ENCODE measurements at places on chromosomes 2 and 18.

- no peak for DNase-seq
These were observed 403.8 kb downstream of the DCDC2C start for GRCh38 chr2:4107179-4107578.

GRCh38 chr18:36572135-36572856, 256.5 kb downstream of the TPGS2 start:
- no peak for DNase-seq

GRCh38 chr2:74789271-74789670, 44.7 kb upstream of the HK2 start:
- no peak for DNase-seq

GRCh38 chr18:23758281-23758680, 69.0 kb downstream of the LAMA3 start:
- no peak for DNase-seq

- no peak for DNase-seq
These were observed 8.4 kb downstream of the SANBR start for GRCh38 chr2:61074100-61074499.

GRCh38 chr2:217939220-217939619, 63.6 kb downstream of the TNS1 start:
- no peak for DNase-seq

DNA sequence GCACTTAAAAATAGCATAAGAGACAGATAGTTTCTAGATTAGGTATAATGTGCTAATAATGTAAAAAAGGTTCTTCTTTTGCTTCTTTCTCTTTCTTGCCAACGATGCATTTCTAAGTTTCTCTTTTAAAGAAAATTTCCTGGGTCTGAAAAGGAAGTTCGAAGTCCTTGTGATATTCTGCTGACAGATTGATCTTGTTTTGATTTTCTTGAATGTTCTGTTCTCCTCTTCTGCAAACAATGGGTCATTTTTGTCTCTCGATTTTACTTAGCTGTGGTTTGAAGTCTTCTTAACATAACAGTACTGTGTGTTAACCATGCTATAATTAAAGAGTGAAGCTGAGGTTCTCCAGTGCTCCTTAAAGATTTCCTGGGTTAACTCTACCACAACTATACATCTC, 61.1 kb upstream of the ACYP2 start:
- no peak for DNase-seq

GRCh38 chr18:631560-631959, 25.9 kb upstream of the TYMS start:
- DNase-seq = no peak

GRCh38 chr2:119723186-119723585, 36.5 kb upstream of the PTPN4 start:
- DNase-seq = no peak

DNA sequence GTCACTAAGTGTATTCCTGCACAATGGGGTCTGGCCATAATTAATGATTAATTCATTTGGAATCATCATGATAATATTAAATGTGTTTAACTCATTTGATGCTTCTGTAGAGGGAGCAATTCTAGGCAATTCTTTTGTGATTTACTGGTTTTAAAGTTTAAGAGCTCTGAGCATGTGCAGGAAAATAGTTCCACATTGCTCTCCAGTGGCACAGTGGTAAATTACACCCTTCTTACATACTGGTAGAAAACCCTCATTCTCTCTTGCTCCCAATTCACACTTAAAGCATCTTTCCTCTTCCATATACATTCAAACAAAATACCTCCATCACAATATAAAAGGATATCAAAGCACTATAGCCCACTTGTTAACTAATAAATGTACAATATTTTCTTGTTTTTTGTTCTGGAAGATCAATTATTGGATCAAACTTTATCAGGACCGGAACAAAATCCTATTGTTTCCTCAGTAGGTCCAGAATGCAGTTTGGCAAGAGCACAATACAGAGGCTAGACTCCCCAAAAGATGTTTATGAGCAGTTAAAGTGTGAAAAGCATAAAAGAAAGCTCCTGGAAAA, 844.3 kb downstream of the MBD2 start:
- peak; percentile 48 for DNase-seq

DNA sequence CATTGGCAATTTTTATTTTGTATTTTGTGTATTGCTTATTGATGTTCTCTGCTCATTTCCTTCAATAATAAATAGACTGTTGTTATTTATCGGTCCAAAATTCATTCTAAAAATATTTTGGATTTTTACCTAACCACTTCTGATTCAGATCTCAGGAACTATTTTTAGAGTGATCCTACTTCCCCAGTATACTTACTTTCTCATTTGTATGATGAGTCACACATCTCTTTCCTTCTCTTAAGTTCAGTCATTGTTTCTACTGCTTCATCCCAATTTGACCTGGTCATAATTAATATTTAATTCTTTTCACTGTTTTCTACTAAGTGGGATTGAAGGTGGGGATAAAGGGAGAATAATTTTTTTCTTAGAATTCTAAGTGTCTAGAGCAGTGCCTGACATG, 75.1 kb downstream of the AGPS start:
- no peak for DNase-seq

GRCh38 chr2:207131594-207131993, 34.2 kb downstream of the KLF7 start:
- no peak for DNase-seq

DNA sequence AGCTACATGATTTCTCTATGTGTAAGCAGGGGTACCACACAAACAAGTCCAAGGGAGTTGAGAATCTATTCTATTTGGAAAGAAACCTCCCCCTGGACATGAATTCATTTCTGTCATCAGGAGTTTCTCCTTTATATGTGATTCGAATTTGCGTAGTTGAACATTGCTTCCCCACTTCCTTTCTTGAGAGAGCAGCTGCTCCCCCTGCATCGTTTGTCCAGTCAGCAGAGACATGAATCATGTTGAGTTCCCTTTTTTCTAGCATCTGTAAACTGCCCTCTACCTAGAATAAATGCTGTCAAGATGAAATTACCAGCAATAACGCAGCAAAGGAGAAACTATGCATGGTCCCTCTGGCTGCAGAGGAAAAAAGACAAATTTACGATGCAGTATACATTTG, 73.8 kb downstream of the KIF5C start:
- no peak for DNase-seq

- no peak for DNase-seq
These were observed 56.2 kb downstream of the EMILIN2 start for GRCh38 chr18:2903006-2903405.

- DNase-seq = no peak
These were observed 422.3 kb upstream of the CELF4 start for GRCh38 chr18:37987901-37988300.

GRCh38 chr18:9177031-9177430, 40.5 kb downstream of the ANKRD12 start:
- no peak for DNase-seq

DNA sequence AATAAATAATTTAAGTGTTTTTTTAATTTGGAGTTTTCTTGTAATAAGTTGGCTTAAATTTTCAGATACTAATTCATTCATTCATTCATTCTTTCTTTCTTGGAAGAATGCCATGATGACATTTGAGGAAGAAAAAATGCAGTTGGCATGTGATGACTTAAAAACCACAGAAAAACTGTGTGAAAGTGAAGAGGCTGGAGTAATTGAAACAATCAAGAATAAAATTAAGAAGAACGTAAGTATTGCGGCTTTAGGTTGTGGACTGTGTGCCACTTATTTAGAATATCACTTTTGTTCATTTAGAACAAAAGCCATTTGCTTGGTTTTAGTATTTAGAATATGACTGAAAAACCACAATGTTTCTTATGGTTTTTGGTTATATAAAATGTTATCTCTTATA, 51.4 kb downstream of the TTC39C start:
- no peak for DNase-seq

- no peak for DNase-seq
These were observed at the start of gene CGREF1 for GRCh38 chr2:27118525-27119329. Gene CGREF1, minus strand, starts transcription at chr2:27119128. Its CDS starts 14,762 bp downstream, at chr2:27104366.

DNA sequence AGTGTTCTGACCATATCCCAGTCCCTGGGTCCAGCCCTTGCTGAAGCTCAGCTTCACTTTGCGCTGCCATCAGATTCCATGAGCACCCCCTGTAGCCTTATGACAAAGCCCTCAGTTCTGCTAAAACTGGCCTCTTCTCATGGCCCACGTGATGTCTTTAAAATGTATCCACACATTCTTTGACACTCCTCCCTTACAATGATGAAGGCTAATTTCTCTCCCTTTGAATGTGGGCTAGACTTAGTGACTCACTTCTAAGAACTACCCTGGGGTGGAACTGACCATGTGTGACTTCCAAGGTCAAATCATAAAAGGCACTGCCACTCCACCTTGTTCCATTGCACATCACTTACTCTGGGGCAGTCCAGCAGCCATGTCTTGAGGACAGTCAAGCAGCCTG, 45.4 kb upstream of the GORASP2 start:
- no peak for DNase-seq

- no peak for DNase-seq
These were observed 39.5 kb downstream of the VWC2L start for GRCh38 chr2:214450118-214450894.

DNA sequence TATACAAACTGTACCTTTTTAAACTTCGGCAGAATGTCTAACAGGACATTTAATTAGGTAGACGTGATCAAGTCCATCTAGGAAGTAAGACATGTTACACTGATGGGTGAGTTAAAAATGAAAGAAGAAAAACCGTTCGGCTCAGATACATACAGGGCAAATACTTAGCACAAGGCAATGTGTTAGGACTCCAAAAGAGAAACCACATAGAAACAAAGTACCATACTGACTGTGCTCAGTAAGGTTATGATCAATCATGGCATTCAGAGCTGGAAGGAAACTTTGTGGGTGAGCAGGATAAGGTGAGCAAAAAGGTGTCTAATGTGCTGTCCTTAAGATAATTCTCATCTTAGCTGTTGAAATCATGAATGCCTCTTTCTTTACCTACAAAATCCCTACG, 211.9 kb downstream of the STK39 start:
- no peak for DNase-seq

DNA sequence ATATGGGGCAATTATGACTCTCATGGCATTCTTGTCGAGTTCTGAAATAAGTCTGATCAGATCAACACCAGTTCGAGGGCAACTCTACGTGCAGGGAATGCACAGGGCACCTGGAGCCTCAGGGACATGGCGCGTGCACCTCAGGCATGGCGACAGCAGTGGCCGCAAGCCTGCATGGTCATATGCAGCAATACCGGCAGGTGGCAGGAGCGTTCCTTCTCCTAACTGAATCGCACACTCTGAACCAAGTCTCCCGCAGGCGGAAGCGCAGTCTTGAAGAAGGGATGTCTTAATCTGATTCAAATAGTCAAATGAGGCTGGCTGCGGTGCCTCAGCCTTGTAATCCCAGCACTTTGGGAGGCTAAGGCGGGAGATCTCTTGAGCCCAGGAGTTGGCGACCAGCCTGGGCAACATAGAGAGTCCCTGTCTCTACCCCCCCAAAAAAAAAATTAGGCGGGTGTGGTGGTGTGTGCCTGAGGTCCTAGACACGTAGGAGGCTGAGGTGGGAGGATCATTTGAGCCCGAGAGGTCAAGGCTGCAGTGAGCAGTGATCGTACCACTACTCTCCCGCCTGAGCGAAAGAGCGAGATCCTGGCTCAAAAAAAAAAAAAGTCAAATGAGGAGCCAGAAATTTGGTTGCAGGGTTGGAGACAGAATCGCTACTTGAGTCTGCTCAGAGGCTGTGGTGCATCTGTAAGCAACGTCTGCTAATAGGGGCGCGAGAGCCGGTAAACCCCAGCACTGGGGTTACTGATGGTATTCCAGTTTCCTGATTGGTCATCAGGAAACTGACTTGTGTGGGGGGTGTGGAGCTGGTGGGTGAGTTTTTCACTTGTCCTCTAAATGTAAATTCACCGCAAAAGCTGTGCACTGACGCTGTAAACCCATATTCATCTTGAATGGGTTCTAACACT, 28.8 kb downstream of the FHL2 start:
- peak; percentile 79 for DNase-seq

DNA sequence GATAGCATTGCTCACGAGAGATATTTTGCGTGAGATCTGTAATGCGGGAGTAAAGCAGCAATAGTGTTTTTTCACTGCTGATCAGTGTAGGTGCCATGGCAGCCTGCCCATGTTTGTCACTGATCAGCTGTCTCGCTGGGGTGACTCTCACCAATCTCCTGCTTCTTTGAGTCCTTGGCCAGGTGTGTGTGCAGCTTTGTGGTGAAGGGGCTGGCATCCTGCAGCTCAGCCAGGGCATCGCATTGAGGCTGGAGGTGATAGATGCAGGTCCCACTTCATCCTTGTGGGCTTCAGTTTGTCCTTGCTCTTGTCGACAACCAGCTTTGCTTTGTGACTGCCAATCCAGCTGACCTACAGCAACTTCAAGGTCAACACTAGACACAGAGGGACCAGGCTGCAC, 258.3 kb upstream of the CXCR4 start:
- DNase-seq = no peak

GRCh38 chr18:24104486-24104885, 34.4 kb upstream of the CABYR start:
- no peak for DNase-seq

GRCh38 chr2:105034170-105034569, 3.7 kb upstream of the MRPS9 start:
- no peak for DNase-seq

DNA sequence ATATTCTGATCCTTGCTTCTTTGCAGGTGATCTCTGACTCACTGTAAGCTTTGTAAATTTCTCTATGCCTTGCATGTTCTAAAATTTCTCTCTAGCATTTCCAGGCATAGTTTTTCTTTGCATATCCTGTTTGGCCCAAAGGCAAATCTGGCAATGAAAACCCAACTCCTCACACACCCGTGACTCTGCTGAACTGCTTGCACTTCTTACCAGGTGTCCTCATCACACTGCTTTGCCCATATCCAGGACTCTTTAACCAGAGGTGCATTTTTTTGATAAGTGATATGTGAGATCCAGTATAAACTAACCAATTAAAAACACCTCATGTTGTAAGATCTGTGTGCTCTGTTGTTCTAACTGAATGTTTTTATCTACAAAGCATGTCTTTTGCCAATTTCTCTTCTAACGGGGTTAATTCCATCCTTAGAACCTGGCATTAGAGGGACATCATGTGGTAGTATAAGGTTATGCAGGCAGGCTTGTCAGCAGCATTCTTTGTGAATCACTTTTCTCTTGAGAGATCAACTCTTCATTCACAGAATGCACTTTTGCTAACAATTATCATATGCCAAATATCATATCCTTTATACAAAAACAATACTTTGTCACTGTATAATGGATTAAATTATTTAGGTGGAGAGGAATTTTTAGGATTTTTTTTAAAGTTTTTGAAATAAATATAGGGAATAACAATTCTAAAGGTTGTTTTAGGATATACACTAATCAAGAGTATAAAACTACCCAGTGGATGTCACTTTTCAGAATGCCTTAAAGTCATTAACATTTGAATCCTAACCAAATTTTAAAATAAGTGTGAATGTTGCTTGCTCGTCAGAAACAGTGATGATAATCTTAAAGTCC, 20.8 kb upstream of the TMX3 start:
- DNase-seq = no peak

- DNase-seq = no peak
These were observed 109.1 kb downstream of the CDK15 start for GRCh38 chr2:201915446-201915845.

DNA sequence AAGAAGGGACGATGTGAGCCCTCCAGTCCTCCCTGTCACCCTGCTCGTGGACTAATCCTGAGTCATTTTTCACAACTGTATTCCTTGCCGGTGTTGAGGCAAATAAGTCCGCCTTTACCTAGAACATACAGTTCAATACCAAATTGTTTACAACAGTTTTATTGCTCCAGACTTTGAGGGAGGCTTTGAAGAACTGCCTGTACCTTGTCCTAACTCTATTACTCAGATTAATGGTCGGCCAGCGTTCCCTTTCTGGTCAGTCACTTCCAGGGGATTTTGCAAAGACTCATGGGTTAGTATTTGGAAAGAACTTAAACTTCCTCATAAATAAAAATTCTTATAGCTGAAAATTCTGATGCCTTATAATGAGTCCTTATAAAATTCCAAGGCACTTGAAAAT, 85.1 kb upstream of the ZNF532 start:
- no peak for DNase-seq

GRCh38 chr2:108986916-108987510, 2.0 kb downstream of the EDAR start:
- no peak for DNase-seq
